Natural killer cell treated with Interleukin-12 subunit alpha and Interleukin-12 subunit beta and Interleukin-15 and Interleukin-18, amount 100 ng/mL, for 72 hours (primary cell): ENCODE measurements at places on chromosomes 16 and 17. TPM values are rescaled to one million over a fixed set of nuclear protein-coding genes. Genes with fewer than 3 reads are reported as not detected.
A peak's percentile ranks its signal among the peaks of the same experiment; 100 is the strongest.

- peaks cover 16% of the 10 kb centered on the region for H3K27me3 ChIP-seq
- no peak overlapping the region for H3K4me3 ChIP-seq
- DNase-seq, result no peak
Observed at GRCh38 chr17:55598495-55598894, 87.2 kb upstream of the SMIM36 start.

DNA sequence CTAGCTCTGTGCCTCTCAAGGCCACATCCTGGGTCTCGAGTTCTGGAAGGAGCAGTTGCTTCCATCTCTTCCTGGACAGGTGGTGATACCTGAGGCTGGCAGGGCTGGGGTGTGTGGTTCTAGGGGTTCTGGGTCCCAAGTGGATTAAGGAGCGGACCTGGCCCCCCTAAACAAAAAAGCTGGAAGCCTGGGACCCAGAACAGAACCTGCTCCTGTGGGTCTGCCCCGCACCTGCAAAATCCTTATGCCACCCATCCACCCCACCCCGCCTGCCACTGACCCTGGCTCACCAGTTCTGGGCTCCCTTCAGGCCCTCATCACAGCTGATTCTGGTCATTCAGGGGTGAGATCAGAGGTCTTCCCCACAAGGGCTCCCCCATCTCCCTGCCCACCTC, 44.8 kb downstream of the ADCY7 start:
- H3K4me3 ChIP-seq, result no peak overlapping the region
- H3K4me1 ChIP-seq, result peaks cover 28% of the 10 kb centered on the region
- H3K27ac ChIP-seq, result peak overlapping the region; percentile 78
- peak; percentile 49 for DNase-seq
- peaks cover 1% of the 10 kb centered on the region for H3K36me3 ChIP-seq
- H3K27me3 ChIP-seq, result no peaks in the 10 kb centered on the region

- no peak overlapping the region for H3K4me3 ChIP-seq
- H3K4me1 ChIP-seq, result no peaks in the 10 kb centered on the region
- no peak for DNase-seq
- H3K27ac ChIP-seq, result no peak overlapping the region
- H3K36me3 ChIP-seq, result no peaks in the 10 kb centered on the region
Observed at GRCh38 chr17:4959261-4959965, 8.2 kb downstream of the SPAG7 start.

DNA sequence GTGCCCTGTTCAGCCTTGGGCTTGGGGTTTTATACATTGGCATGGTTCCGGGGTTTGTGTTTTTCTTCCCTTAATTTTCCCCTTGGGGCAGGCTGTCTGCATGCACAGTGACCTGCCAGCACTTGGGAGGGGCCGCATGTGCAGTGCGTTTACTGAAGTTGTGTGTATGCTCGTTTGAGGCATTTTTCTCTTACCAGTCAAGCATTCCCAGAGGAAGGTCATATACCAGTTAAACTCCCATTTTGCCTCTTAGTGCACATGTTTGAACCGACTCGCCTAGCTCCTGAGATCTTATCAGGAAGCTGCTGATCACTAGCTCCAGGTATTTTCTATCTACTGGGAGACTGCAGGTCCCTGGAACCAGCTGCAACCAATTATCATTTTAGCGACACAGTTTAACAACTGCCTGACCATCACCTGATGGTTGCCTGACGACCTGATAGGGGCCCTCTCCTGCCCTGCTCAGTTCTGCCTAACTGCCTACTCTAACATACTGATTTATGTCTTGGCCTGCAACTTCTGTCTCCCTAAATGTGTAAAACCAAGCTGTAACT, 51.4 kb downstream of the MFSD11 start:
- H3K4me1 ChIP-seq, result peaks cover 11% of the 10 kb centered on the region
- no peak for DNase-seq
- no peak overlapping the region for H3K4me3 ChIP-seq
- no peaks in the 10 kb centered on the region for H3K27me3 ChIP-seq
- no peak overlapping the region for H3K27ac ChIP-seq

Gene OR1F1
- not detected for total RNA-seq

Gene NTN3
- not detected for total RNA-seq
